ENCODE measurements at places on chromosomes 6 and 20.

DNA sequence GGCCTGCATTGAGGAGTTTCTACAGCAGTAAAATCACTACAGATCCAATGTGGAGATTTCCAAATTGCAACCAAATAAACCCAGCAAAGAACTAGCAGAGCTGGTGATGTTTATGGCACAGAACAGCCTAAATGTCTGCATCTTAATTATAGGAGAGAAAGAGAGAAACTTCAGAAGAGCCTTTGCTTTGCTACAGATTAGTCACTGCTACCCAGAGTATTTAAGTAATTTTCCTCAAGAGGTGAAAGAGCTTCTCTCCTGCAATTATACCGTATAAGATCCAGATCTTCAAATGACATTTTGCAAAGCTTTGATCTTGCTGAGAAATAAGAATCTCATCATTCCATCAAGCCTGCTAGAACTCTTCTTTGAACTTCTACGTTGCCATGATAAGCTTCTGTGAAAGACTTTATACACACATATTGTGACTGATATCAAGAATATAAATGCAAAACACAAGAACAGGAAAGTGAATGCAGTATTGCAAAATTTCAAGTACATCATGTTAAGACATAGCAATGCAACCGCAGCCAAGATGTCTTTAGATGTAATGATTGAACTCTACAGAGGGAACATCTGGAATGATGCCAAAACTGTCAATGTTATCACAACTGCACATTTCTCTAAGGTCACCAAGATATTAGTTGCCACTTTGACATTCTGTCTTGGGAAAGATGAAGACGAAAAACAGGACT lies 48.0 kb downstream of the MKKS start:
- DNase-seq: no peak

- no peak for DNase-seq
Observed at GRCh38 chr6:161815965-161816364, 542.1 kb upstream of the AGPAT4 start.

DNA sequence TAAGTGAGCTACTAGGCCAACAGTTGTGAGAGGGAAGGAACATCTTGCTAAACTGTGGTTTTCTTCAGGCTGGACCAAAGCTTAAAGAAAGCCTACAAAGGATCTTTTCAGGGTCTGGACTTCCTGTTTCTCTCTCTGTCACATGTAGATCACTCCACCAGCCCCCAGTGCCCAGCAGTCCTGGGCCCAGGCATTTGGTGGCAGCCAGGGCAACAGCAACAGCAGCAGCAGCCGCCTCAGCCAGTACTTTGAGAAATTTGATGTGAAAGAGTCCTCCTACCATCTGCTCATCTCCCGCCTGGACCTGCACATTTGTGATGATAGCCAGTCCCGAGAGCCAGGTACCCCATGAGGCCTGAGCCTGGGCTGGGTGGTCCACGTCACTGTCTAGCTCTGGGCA lies 44.1 kb downstream of the BLTP3A start:
- no peak for DNase-seq

DNA sequence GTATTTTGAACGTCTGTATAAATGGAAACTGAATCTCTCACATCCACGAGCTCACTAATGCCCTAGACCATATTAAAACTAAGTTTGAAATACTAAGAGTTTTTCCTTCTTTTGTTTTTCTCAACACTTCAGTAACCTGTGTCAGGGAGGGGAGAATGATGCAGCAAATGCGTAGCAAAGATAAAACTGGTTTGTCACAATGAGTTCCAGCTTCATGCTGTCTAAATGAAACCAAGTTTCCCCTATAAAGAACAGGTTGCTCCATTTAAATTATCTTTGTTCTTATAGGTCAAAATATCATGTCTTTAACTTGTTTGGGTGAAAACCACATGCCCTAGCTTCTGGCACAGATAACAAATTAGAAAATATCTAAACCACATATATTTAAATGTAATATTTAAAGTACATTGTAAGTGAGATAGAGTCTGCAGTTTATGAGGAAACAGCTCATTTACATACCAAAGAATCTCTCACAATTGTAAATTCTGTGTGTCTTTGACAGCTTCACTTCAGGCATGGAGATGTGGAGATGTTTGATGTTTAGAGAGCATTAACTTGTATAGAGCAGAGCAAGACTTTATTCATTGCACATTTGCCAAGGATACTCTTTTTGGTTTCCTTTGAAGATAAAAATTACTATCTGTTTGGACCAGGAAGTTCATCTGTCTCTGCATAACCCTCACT lies 7.3 kb downstream of the TRDN start:
- no peak for DNase-seq

GRCh38 chr20:33337119-33337518 lies 54.1 kb downstream of the BPIFB1 start:
- DNase-seq: no peak

- no peak for DNase-seq
Observed at GRCh38 chr20:18901980-18902737, 88.6 kb downstream of the SCP2D1 start.

GRCh38 chr6:111013144-111013915 lies 31.5 kb downstream of the RPF2 start:
- DNase-seq: no peak

- DNase-seq: no peak
Observed at GRCh38 chr6:101554231-101554630, 160.7 kb downstream of the GRIK2 start.

- DNase-seq: no peak
Observed at GRCh38 chr6:118456982-118457381, 91.1 kb upstream of the PLN start.

DNA sequence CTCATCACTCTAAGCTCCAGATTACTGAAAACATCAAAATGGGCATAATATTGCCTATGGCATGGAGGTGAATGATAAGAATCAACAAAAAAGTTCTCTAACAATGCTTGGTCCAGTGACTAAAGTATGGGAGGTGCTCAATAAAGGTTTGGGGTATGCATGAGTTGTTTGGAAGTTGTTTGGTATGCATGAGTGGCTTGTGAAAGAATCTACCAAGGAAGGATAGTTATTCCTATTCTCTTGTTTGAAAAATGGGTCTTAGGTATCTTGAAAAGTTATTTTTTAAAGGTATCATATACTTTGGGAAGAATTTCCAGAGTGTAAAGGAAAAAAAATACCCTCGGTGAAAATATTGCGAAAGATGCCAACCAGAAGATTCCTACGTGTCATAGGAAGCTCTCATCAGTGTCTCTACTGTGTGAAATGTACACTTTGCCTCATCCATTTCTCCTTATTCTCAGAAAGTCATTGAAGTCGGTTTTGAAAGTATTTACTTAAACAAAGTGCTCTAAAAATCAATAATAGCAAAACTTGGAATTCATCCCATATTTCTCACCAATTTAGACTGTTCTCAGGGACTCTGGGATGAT lies 449.8 kb downstream of the ADGRB3 start:
- no peak for DNase-seq

DNA sequence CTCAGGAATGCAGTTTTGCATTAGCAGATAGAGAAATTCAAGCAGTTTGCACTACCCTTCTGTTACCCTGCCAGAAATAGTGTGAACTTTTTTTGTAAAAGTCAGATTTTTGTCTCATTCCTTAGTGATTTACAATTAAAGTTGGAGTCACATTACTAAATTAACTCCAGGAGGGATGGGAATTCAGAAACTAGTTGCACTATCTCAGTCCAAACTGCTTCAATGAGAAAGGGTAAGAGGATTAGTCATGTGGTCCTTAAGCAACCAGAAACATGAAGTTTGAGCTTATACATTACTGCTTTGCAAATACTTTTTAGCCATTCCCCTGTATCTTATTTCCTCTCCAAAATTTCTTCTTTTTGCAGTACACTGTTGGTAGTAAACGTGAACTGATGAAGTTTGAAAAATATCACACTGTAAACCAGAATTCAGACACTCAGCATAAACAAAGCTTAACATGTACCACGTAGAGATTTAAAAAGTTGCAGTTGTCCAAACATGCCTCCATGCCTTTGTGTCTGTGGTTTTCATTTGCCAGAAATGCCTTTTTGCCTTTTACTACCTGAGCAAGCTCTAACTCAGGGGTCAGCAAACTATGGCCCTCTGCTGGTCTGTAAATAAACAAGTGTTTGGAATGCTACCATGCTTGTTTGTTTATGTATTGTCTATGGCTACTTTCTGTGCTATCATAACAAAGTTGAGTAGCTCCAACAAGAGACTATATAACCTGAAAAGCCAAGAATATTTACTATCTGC lies 49.7 kb downstream of the TP53INP2 start:
- DNase-seq: no peak

DNA sequence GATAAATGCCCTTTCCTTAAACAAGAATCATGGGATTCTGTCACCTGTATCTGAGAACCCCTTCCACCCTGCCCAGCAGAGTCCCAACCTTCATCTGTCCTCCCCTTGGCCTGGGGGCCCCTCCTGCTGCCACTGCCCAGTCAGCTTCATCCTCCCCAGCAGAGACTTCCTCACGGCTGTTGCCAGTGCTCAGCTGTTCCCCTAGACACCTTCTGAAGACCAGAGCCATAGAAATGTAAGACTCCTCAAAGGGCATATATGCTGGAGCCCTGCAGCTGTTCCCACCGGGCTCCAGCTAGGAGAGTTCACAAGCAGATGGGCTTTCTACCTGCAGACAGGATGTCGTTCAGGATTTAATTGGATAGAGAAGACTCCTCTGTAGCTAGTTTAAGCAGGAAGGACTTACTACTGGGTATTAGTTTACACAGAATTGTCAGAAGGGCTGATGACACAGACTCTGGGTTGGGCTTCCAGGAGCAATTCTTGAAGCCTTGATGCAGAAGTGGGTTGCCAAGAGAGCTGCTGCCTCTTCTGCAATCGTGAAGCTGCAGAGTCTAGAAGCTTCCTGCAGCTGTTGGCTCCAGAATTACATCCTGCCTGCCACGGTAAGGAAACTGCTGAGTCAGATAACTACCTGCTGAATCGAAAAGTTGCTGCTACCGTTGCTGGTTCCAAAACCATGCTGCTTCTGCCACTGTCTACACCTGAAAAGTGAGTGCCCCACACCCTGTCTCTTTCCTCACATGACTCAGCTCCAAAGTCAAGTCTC lies 57.1 kb upstream of the MLN start:
- no peak for DNase-seq

- DNase-seq: no peak
Observed at GRCh38 chr6:88366672-88367071, 200.5 kb upstream of the CNR1 start.

GRCh38 chr6:105695461-105695860 lies 292.6 kb upstream of the PREP start:
- no peak for DNase-seq

- DNase-seq: no peak
Observed at GRCh38 chr6:166330612-166331011, 11.7 kb downstream of the SFT2D1 start.

GRCh38 chr6:46469021-46469420 lies 22.2 kb downstream of the RCAN2 start:
- no peak for DNase-seq

DNA sequence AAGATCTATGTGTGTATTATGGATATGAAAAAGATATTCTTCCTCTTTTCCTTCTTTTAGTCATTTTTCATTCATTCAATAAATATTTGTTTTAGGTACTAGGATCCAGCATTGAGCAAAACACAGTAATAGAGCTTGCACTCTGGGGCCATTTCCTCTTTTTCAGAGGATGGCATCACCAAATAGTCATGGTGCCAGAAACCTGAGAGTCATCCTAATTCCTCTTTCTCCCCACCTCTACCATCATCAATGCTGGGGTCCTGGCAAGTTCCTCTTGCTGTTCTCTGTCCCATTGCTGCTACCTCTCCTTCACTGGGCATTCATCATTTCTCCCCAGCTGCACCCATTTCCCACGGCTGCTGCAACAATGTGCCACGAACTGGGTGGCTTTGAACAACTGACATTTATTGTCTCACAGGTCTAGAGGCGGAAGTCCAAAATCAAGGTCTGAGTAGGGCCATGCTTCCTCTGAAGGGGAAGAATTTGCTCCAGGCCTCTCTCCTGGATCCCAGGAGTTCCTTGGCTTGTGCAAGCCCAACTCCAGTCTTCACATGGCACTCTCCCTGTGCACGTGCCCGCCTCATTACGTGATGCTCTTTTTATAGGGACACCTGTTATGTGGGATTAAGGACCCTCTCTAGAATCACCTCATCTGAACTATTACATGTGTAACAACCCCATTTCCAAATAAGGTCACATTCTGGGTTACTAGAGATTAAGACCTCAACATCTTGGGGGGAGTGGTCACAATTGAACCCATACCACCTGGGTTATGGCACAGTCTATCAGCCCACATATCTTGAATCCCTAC lies 9.5 kb upstream of the IGF2R start:
- DNase-seq: no peak

GRCh38 chr6:128509709-128510108 lies 10.7 kb downstream of the PTPRK start:
- no peak for DNase-seq

DNA sequence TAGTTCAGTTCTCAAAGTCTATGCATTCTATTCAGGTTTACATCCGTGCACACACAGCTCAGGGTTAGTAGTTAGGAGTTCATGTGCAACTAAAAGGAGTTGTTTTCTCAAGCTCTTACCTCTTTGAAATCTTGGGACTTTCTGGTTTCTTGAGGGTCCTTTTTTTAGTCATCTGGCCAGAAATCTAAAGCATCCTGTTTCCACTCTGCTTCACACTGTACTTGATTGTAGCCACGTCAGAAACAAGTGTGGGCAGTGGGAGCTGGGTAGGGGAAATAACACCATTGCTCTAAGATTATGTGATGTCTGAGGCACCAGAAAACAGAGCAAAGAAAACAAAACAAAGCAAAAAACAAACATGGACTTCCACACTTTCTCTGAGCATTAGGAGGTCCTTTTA lies 58.3 kb downstream of the HDGFL1 start:
- DNase-seq: no peak

DNA sequence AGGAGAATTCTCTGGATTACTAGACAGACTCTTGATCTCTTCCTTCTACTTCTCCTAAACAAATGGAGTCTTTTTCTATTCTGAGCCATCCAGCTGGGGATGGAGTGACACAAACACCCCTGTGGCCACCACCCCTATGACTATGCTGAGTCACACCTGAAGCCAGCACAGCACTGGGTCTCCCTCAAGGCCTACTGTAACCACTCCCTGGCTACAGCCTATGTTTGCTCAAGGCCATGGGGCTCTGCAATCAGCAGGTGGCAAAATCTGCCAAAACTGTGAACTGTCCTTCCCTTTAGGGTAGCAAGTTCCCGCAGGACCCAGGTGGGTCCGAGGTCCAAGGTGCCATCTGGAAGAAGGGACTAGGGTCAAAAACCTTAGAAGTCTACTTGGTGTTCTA lies 132.3 kb downstream of the TINAG start:
- DNase-seq: no peak

- no peak for DNase-seq
Observed at GRCh38 chr6:22042706-22043105, 254.1 kb downstream of the PRL start.

- DNase-seq: no peak
Observed at GRCh38 chr6:165439928-165440554, 130.6 kb upstream of the C6orf118 start.

GRCh38 chr20:35739294-35740163 lies 2.5 kb downstream of the RBM39 start:
- no peak for DNase-seq

DNA sequence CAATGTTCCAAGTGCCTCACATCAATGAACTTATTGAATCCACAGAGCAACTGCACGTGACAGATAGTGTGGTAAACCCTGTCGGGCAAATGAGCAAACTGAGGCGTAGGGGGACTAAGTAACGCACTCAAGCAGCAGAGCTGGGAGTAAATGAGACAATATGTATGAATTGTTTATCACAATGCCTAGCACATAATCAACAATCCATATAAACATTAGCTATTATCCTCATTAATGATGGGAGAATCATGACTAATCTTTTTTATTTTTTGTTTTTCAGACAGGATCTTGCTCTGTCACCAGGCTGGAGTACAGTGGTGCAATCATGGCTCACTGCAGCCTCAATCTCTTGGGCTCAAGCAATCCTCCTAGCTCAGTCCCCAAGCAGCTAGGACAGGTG lies 43.9 kb upstream of the B4GALT5 start:
- DNase-seq: no peak

Data from stimulated activated CD4-positive, alpha-beta T cell treated with anti-CD3 and anti-CD28 coated beads, Interleukin-1b, Interleukin-23, amount 100 ng/mL, for 1 hour (primary cell).